Renal cortical epithelial cell (primary cell): ENCODE measurements at places on chromosomes 13 and 19. TPM values are rescaled to one million over a fixed set of nuclear protein-coding genes. Genes with fewer than 3 reads are reported as not detected.
A peak's percentile ranks its signal among the peaks of the same experiment; 100 is the strongest.

DNA sequence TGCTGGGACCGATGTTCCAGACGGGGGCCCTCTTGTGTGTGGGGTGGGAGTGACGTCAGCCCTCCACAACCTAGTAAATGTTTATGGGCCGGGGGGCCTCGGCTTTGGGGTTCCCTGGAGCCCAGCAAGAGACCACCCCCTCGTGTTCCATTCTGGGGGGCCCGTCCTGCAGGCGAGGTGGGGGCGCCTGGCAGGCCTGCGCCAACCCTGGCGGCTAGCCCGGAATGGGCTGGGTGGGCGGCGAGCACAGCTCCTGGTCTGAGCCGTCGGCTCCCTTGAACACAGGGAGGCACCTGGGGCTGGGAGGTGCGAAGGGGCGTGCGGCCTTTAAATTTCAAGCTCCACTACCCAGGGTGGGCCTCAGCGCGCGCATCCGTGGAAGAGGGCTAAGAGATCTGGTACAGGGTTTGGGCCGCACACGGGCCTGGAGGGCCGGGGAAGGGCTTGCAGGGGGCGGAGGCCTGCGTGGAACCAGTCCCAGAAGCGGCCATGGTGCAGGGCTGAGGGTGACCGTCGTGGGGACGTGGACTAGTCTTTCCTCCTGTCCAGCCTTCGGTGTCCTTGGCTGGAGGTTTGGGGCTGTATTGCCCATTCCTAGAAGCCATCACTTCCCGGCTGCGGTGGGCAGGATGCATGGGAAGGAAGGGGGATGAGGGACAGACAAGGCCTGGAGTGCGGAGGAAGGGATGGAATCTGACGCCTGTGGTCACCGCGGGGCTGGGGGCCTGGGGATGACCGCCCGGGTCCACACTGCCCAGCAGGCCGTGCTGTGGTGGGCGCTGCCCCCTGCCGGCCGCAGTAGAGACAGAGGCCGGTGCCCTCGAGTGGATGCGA lies 11.4 kb downstream of the NDUFA11 start:
- DNase-seq = no peak

DNA sequence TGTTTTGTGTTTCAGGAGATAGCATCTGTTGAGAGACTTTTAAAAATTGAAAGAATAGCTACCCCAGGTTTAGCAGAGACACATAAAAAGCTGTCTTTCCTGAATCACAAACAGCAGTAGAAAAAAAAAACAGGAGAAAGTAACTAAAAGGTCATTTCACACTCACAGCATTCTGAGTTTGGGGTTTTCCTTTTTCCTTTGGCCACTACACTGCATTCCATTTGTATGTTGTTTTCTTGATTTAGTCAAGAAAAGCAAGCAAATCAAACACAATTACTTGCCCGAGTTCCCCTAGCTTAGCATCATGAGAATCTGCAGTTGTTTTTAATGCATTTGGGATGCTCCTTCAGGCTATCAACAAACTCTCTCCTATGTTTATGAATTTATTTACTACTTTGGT lies 161.0 kb downstream of the KCTD12 start:
- DNase-seq = peak; percentile 7

DNA sequence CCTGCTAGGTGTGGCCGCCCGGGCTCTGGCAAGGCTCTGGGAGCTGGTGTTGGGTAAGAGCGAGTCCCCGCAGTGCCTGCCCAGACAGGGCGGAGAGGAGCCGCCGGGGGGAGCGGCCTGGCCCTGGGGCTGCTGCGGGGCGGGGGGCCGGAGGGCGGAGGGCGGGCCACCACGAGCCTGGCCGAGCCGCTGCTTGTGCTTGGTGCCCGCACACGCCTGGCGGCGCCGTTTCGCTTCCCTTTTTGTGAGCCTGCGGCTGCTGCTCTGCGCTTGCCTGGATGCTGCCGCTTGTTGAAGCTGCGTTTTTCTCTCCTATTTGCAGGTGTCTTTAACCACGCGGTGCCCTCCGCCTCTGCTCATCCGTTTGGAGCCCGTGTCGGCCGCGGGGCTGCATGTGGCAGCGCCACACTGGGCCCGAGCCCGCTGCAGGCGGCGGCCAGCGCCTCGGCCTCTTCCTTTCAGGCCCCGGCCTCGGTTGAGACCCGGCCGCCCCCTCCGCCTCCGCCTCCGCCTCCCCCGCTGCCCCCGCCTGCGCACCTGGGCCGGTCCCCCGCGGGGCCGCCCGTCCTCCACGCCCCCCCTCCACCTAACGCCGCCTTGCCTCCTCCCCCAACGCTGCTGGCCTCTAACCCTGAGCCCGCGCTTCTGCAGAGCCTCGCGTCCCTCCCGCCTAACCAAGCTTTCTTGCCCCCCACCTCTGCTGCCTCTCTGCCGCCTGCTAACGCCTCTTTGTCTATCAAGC lies 8.5 kb downstream of the PLEKHJ1 start:
- no peak for DNase-seq

DNA sequence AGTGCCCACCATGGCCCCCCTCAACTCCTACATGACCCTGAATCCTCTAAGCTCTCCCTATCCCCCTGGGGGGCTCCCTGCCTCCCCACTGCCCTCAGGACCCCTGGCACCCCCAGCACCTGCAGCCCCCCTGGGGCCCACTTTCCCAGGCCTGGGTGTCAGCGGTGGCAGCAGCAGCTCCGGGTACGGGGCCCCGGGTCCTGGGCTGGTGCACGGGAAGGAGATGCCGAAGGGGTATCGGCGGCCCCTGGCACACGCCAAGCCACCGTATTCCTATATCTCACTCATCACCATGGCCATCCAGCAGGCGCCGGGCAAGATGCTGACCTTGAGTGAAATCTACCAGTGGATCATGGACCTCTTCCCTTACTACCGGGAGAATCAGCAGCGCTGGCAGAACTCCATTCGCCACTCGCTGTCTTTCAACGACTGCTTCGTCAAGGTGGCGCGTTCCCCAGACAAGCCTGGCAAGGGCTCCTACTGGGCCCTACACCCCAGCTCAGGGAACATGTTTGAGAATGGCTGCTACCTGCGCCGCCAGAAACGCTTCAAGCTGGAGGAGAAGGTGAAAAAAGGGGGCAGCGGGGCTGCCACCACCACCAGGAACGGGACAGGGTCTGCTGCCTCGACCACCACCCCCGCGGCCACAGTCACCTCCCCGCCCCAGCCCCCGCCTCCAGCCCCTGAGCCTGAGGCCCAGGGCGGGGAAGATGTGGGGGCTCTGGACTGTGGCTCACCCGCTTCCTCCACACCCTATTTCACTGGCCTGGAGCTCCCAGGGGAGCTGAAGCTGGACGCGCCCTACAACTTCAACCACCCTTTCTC lies 8.2 kb downstream of the FOXA3 start:
- no peak for DNase-seq

DNA sequence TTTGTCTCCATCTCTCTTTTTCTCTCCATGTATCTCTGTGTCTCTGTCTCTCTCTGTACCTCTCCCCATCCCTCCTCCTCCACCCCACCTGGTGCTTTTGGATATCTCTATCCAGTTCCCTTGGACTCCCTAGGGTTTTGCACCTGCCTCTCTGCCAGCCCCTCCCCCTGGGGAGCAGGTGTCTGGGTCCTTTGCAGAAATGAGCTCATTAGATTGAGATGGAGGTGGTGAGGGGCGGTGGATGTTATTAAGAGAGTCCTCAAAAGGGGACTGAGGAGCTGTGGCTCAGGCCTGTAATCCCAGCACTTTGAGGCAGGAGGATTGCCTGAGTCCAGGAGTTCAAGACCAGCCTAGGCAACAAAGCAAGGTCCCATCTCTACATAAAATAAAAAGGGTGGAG lies 2.1 kb downstream of the KCNN4 start:
- DNase-seq = no peak

DNA sequence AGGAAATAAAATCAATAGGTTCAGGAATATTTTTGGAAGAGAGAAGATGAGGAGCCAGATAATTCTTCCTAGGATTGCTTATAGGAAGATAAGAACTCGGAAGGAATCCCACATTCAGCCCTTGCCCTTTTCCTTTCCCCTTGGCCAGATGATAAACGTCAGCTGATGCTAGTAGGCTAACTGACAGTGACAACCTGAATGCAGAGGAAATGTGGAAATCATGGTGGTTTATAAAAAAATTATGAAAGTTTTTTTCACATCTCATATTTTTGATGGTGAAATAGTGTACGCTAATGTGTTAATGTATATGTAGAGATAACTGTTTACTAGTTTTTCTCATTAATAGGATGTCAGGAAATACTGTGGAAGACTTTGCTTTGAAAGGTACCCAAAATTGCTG lies 56.9 kb downstream of the EDNRB start:
- DNase-seq = no peak

GRCh38 chr13:45909673-45910072 lies 58.1 kb upstream of the SIAH3 start:
- DNase-seq = no peak

DNA sequence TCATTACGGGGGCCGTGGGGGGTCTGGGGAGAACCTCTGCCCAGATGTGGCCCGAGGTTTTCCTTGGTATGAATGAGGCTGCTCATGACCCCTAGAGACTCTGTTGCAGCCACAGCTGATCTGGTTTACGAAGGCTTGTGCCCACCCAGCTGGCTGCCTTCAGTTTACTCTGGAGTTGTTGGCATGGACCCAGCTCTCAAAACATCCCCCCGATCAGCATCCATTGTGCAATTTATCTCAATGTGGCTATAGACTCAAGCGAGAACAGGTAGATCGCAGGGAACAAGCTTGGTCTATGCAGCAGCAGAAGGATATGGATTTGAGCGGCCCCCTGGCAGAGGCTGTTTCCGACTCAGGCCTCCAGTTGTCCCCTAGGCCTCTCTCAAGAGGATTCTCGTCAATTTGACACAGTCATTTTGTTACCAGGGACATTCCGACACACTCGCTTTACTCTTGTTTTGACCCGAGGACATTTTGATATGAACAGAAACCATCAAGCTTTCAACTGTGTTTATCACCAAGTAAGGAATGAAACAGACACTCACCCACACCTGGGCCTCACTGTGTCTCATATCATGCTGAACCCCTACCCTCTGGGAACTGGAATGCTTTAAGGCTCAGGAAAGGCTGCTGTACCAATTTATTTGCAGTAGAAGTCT lies 161.5 kb downstream of the KATNAL1 start:
- no peak for DNase-seq

The CDX2 gene
- not detected in 2 replicates for total RNA-seq
